ENCODE measurements at places on chromosomes 6 and 20. TPM values are rescaled to one million over a fixed set of nuclear protein-coding genes. Genes with fewer than 3 reads are reported as not detected.

- no peak for DNase-seq
Measured at GRCh38 chr20:63233061-63233344, 2.7 kb upstream of the BIRC7 start.

GRCh38 chr6:157699777-157700636 lies 123.0 kb upstream of the SNX9 start:
- no peak for DNase-seq

GRCh38 chr6:107560657-107561056 lies 70.7 kb downstream of the SOBP start:
- DNase-seq = no peak

DNA sequence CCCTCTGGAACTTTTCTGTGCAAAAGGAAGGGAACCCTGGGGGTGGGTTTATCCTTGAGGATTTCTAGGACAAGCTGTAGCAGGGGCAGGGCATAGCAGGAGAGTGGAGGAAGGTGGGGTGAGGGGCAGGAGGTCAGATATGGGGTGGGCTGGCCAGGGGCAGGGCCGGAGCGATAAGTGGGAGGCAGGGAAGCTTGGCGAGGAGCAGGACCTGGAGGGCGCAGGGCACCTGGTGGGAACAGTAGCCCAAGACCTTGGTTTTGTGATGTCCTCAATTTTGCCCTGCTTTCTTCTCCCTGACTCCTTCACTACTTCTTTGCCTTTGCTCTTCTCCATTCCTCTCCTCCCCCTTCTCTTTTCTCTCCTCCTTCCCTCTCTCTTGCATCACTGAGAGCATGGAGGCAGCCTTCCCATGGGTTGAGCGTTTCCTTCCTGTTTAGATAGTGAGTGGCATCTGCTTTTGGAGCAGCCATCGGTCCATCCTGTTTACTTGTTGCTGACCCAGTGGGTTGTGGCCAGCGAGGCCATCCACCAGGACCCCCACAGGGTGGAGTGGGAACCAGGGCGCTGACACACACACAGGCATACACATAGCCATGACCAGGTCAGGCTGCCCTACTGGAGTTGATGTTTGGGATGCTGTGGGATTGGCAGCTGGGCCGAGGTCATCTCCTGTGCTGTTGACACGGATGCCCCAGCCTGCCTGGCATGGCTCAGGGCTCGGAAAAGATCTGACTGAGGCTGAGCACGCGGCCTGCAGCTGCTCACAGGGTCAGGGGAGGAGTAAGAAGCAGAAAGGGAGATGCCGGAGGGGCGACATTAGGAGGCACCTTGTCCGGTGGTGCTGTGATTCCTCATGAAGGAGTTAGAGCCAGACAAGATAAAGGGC lies 121.0 kb upstream of the RNF24 start:
- DNase-seq = no peak

- no peak for DNase-seq
Measured at GRCh38 chr20:5688431-5688972, 61.7 kb upstream of the SHLD1 start.

DNA sequence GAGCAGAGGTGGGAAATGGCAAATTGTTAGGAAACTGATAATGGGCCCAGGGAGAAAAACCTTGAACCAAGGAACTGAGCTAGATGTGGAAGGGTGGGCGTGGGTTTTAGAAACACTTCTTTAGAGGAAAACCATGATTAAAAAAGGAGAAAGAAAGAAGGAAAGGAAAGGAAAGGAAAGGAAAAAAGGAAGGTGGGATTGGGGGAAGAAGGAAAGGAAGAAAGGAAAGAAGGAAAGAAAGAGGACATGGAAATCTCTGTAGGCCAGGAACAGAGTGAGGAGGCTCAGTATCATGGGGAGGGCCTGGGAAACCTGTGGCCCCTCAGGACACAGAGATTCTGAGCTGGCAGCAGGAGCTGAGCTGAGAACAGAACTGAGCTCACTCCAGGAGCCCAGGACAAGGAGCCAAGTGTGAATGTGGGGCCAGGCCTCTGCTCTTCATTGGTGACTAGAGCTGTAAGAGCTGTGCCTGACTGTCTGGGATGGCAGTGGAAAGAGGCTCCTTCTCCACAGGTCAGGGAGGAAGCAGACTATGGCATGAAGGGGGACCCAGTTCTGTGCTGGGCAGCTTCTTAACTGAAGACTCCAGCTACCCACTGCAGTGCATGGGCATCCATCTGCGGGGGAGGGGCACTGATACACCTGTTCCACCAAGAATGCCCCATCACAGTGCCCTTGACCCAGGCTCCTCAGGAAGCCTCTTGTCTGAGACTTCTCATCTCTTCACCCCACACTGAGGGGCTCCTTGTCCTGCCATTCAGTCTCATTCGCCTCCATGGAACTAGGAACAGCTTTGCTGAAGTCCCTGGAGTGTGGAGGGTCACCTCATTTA lies 116.1 kb upstream of the BACH2 start:
- DNase-seq = peak; percentile 32

TMEM244 gene
- not detected for total RNA-seq

DNA sequence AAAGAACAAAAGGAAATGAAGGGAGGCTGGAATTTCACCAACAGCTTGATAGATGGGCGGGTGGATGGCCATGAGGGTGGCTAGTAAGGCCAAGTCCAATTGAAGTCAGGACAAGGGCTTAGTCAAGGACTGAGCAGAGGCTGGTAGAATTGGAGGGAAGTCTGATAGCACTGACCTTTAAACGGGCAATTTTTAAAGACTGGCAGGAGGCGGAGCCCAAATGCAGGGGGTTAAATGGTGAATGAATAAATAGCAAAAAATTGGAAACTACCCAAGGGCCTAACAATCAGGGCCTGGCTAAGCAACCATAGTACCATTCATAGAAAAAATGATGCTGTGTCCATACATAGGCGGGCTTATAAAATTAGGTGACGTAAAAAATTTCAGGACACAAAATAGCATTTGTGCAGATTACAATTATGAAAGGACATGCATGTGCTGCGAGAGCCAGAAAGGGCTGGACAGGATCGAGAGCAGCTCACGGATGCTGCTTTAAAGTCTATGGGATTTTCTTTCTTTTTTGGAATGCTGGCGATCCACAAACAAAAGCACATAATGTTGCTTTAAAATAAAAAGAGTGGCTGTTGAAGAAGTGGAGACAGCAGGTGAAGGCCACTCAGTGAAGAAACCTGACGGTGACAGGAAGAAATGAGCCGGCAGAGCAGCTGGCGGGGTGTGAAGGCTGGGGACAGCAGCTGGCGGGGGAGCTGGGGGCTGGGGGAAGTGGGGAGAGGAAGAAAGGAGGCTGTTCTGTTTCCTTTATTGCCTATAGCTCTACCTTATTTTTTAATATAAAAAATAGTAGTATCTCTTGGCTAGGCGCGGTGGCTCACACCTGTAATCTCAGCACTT lies 42.8 kb upstream of the TAF8 start:
- DNase-seq = peak; percentile 39

KIAA0408 gene
- 12.2 TPM for total RNA-seq

- DNase-seq = no peak
Measured at GRCh38 chr20:33322456-33322855, 39.4 kb downstream of the BPIFB1 start.

GRCh38 chr6:13360671-13361540 lies 32.6 kb upstream of the TBC1D7 start:
- no peak for DNase-seq

- DNase-seq = no peak
Measured at GRCh38 chr6:119493980-119494379, 144.4 kb upstream of the MAN1A1 start.

FRK gene
- 0.03 TPM for total RNA-seq

GRCh38 chr6:144566868-144567615 lies 281.9 kb downstream of the UTRN start:
- DNase-seq = peak; percentile 35

LY6G6C gene
- not detected for total RNA-seq

DNA sequence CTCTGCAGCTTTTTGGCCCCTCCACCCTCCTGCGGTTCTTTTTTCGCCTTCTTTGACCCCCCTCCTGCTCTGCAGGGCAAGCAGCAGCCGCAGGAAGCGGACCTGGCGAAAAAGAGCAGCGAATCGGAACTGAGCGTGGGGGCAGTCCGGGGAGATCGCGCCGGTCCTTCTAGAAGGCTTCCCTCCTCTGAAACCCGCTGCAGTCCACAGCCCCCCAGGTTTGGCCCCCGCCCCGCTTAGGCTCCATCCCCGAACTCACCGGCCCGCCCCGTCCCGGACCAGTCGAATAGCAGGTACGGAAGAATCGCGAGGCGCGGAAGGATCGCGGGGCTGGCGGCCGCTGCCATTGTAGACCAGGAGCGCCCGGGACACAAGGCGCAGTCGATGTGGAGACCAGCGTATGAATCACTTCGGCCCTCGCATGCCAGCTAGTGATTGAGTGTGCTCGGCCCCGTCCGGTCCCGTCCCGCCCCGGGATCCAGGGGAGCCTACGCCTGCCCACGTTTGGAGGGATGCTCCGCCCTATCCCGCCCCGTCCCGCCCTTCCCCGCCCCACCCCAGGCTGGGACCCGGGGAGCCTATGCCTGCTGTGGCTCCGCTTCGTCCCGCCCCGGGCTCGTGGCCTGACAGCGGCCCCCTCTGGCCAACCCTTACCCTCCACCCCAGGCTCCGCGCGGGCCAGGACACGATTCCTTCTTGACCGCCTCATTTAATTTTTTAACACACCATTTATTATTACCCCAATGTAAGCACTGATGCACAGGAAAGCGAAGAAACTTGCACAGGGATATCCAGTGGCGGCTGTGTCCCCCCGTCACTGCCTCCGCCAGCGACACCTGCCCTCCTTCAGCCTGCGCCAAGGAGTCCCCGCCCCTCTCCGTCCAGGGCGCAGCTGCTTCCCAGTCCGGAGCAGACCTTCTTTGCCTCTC lies at the start of gene ULBP3:
TSS of gene ULBP3 (minus strand) at position 402 of the 929 bp plus-strand sequence. CDS start at position 347, 55 bp downstream.
- peak; percentile 78 for DNase-seq

GRCh38 chr20:63966172-63966943 lies 3.4 kb downstream of the ZNF512B start:
- no peak for DNase-seq

- DNase-seq = no peak
Measured at GRCh38 chr6:12331951-12332749, 42.0 kb downstream of the EDN1 start.

DNA sequence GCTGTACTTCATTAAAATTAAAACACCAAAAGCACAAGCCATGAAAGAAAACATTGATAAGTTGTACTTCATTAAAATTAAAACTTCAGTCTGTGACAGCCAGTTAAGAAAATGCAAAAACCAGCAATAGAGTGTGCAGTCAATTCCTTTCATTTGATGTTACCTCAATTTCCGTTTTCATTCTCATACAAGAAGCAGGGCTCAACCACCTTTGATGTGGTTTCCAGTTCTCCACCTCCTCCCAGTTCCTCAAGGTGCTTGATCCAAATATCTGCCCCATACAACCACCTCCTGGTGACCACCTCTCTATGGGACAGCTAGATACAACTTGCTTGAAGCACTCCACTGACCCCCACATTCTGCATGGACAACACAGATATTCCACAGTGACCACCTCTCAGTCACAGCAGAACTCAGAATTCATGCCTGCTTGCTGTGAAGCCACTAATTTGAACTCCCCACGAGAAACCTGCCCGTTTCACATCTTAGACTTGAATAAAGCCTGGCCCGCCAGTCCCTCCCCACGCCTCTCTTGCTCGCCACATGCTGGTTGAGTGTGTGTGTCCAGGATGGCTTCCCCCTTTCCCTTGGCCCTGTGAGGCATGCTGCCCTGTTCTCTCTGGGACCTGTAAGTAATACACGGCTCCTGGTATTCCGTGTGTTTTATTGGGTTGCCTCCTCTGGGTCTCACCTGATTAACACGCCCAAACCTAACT lies 66.1 kb downstream of the FAM50B start:
- DNase-seq = peak; percentile 51

CALHM5 gene
- not detected for total RNA-seq

GRCh38 chr6:17705778-17706579 lies 746 bp downstream of the NUP153 start:
- DNase-seq = peak; percentile 88

DNA sequence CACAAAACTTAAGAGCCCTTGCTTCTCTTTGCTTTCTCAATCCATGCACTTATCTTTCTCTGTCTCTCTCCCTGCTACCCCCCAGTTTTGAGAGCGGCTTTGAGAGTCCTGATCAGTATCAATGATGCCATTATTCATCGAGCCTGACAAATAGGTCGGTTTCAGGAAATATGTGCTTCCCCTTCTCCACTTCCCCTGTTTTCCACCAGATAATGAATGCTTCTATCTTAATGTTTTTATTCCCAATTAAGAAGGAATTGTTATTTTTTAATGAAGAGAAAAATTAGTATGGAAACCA lies 117.7 kb downstream of the KIF13A start:
- DNase-seq = no peak

DNA sequence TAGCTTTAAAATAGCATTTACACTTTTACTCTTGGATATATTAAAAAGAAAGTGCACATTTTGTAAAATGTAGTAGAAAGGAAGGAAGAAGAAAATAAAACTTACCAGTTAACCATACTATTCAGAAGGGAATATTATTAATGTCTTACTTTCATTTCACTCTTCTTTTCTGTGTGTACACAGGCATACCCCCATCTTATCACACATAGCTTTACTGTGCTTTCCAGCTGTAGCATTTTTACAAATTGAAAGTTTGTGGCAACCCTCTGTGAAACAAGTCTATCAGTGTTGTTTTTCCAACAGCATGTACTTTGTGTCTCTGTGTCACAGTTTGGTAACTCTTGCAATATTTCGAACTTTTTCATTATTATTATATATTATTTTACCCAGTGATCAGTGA lies 314.5 kb downstream of the UTRN start:
- DNase-seq = no peak

DNA sequence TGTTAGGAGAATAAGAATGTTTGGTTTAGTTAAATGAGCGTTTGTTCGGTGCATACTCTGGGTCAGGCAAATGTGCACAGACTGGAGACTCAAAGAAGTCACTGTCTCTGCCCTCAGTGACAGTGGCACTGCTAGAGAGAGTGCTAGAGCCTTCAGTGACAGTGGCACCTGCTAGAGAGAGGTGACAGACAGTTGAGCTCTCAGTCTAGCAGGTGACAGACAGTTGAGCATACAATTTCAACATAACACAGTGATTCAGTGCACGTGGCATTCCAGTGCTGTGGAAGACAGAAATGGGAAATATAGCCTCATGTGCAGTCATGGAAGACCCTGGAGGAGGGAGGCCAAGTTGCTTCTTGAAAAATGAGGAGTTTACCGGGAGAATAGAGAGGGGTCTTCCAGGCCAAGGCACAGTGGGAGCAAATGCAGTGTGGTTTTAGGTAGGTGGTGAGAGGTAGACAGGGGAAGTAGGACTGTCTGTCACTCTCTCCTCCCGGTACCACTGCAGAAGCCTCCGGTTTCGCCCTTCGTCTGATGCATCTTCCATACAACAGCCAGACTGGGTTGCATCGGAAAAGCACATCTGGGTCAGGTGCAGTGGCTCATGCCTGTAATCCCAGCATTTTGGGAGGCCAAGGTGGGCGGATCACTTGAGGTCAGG lies 107.9 kb upstream of the CLDN20 start:
- no peak for DNase-seq

- DNase-seq = no peak
Measured at GRCh38 chr20:32336918-32337347, 21.2 kb upstream of the ASXL1 start.

GRCh38 chr20:62666736-62667529 lies 24.6 kb downstream of the SLCO4A1 start:
- DNase-seq = no peak

MEI4 gene
- total RNA-seq = not detected

Data from activated CD4-positive, alpha-beta memory T cell treated with anti-CD3 and anti-CD28 coated beads, Interleukin-2, amount 10 ng/mL, durations not matched to agents 7 days and 5 days (primary cell).